Natural killer cell (primary cell): ENCODE measurements at places on chromosomes 3 and 15. TPM values are rescaled to one million over a fixed set of nuclear protein-coding genes. Genes with fewer than 3 reads are reported as not detected.

DNA sequence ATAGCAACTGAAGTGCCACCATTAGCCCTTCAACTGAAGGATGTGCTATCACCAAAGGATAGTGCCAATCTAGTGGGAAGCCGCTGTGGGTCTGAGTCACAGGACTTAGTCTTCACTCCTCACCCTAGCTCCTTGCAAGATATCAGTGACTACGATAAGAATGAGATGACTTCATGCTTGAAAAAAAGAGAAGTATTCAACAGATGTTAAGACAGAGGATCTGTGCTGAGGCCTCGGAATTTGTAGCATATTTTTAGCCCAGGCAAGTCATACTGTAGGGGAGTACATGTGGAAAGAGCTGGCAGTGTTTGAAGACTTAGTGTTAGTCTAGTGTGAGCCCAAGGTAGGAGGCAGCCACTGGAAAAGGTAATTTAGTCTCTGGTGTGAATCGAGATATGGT, 270.7 kb upstream of the LRTM1 start:
- no peak overlapping the region for H3K4me3 ChIP-seq
- H3K36me3 ChIP-seq, result no peaks in the 10 kb centered on the region
- DNase-seq, result no peak
- no peak overlapping the region for H3K27ac ChIP-seq
- H3K27me3 ChIP-seq, result no peaks in the 10 kb centered on the region

GRCh38 chr3:173045770-173046382, 95.2 kb downstream of the SPATA16 start:
- no peak for DNase-seq
- H3K36me3 ChIP-seq, result no peaks in the 10 kb centered on the region
- H3K27ac ChIP-seq, result no peak overlapping the region
- no peaks in the 10 kb centered on the region for H3K27me3 ChIP-seq

DNA sequence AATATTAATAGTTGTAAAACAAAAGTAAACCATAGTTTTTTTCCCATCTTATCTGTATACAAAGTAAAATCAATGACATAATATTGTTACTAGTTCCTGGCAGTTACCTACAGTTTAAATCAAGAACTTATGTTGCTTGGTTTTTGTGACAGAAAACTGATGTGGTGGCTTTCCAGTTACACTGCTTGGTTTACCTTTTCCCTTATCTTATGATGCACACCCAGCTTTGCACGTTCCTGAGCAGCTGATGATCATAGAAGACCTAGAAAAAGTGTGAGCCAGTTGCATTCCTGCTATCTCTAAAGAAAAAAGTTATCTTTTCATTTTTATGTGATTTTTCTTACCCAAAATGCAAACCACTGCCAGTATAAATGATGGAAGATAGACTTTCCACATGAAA, 36.4 kb upstream of the LAMP3 start:
- peaks cover 2% of the 10 kb centered on the region for H3K4me1 ChIP-seq
- no peak overlapping the region for H3K4me3 ChIP-seq

- H3K27ac ChIP-seq, result no peak overlapping the region
- H3K27me3 ChIP-seq, result no peaks in the 10 kb centered on the region
- no peak overlapping the region for H3K4me3 ChIP-seq
- DNase-seq, result no peak
These were observed 18.9 kb downstream of the PRR23A start for GRCh38 chr3:138987181-138987580.

GRCh38 chr3:124107104-124107890, 115.4 kb upstream of the ROPN1 start:
- H3K36me3 ChIP-seq, result no peaks in the 10 kb centered on the region
- H3K4me1 ChIP-seq, result no peaks in the 10 kb centered on the region
- H3K27ac ChIP-seq, result no peak overlapping the region
- no peaks in the 10 kb centered on the region for H3K27me3 ChIP-seq
- DNase-seq, result no peak

DNA sequence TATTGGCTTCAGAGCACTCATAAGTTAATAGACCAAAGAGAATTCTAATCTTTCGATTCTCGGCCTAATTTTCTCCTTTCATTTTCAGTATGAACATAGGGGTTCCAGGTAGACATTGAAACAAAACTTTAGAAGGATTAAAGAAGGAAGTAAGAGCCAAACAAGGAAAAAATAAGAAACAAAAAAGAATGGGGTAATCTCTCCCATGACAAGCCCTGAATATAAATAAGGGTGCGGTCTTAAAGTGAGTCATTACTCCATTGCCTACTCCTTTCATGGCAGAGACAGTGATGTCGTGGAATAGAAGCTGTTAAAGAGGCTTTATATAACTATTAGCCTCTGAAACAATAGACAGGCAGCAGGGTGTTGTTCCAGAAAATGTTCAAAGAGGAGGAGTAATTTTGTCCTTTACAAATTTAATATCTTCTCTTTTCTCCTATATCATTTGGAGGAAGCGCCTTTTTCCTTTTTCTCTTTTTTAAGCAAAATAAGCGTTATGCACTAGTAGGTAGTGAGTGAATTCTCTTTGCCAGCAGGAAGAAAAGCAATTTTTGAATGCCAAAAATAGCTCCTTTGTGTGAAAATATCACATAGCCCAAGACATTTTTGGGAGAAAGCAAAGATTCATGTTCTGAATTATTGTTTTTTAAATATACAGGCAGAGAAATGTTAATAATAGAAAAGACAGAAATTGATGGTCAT, 607.9 kb upstream of the KCNMB2 start:
- no peaks in the 10 kb centered on the region for H3K36me3 ChIP-seq
- no peak overlapping the region for H3K4me3 ChIP-seq
- H3K27me3 ChIP-seq, result no peaks in the 10 kb centered on the region
- H3K4me1 ChIP-seq, result no peaks in the 10 kb centered on the region
- no peak overlapping the region for H3K27ac ChIP-seq

GRCh38 chr3:168803536-168803935, 707.8 kb upstream of the GOLIM4 start:
- no peak for DNase-seq
- H3K27me3 ChIP-seq, result no peaks in the 10 kb centered on the region
- H3K4me1 ChIP-seq, result no peaks in the 10 kb centered on the region
- H3K36me3 ChIP-seq, result no peaks in the 10 kb centered on the region

DNA sequence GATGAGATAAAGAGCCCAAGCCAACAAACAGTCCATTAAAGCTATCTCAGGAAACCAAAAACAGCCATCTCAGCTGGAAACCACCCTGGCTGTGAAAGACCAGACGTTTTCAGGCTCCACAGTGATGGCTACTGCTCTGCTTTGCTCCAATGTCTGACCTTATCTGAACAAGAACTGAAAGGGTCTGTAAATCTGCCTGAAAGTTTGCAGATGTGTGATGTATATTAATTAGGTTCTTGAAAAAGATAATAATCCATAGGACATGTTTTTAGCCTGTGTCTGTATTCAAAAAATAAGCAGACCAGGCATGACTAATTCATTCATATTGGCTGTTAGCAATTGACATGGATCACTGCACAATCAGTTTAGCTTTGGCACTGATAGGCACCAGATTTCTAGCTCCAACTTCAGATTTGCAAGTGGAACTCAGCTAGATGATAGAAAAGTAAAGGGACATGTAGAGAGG, 611.4 kb upstream of the NAALADL2 start:
- DNase-seq, result no peak
- no peak overlapping the region for H3K4me3 ChIP-seq
- no peak overlapping the region for H3K27ac ChIP-seq
- H3K27me3 ChIP-seq, result no peaks in the 10 kb centered on the region

GRCh38 chr3:186489507-186489906, 54.7 kb downstream of the CRYGS start:
- H3K27ac ChIP-seq, result no peak overlapping the region
- H3K36me3 ChIP-seq, result no peaks in the 10 kb centered on the region
- H3K27me3 ChIP-seq, result no peaks in the 10 kb centered on the region
- no peak overlapping the region for H3K4me3 ChIP-seq

DNA sequence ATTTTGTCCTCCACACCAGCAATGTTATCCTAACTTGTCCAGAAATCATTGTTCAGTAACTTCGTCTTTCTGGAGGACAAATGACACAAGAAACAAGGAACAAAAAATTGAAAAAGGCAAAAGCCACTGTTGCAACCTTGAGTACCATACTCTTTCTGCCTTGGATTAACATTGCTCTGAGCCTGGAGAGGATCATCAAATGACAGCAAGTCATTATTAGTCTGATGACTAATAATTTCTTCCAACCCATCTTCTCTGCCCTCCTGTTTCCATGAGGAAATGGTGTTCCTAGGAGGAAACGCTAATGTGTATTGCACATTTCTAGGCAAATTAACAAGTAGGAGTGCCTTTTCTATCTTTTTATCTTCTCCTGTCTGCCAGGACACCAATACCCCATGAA, 153.9 kb downstream of the PCCB start:
- peaks cover 2% of the 10 kb centered on the region for H3K36me3 ChIP-seq
- H3K4me3 ChIP-seq, result no peak overlapping the region
- no peak overlapping the region for H3K27ac ChIP-seq
- H3K4me1 ChIP-seq, result no peaks in the 10 kb centered on the region

Gene ERC2
- not detected for total RNA-seq

Gene ADCY5
- total RNA-seq, result not detected

Gene KAT2B
- total RNA-seq, result 132 TPM

Gene MITF
- 0.23 TPM for total RNA-seq

Gene OR5K2
- not detected for total RNA-seq

Gene ZMYND10
- 3.5 TPM for total RNA-seq
